ENCODE measurements at places on chromosomes 5 and 9.

DNA sequence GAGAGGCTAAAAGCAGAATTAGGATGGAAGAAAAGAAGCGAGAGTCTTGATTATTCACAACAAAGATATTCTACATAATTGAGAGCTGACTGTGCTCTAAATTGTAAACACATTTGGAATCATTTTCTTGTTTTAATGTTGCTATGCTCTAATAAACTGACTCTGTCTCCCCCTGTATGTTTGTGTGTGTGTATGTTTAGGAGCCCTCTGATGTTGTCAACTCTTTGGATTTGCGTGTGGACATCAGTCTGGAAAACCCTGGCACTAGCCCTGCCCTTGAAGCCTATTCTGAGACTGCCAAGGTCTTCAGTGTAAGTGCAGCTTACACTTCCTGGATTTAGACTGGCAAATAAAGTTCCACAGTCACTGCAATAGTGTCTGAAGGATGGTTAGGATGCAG is 37.8 kb downstream of the MOCS2 start:
- peak; percentile 13 for DNase-seq

DNA sequence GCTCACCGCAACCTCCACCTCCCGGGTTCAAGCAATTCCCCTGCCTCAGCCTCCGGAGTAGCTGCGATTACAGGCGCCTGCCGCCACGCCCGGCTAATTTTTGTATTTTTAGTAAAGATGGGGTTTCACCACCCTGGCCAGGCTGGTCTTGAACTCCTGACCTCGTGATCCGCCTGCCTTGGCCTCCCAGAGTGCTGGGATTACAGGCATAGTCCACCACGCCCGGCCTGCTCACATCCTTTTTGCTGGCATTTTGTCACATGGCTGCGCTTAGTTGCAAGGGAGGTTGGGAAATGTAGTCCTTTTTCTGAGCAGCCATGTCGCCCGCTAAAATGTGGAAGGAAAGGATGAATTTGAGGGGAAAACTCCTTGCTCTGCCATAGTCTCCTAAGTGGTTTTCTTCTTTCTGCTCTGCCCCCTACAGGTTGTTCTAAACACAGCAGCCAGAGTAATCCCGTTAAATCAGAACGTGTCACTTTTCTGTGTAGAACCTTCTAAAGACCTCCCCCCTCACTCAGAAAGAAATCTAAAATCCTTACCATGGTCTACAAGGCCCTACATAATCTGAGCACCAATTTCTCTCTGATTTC is 57.8 kb upstream of the HSPA9 start:
- DNase-seq = peak; percentile 91

GRCh38 chr9:27756418-27756817 is 183.1 kb upstream of the C9orf72 start:
- no peak for DNase-seq

GRCh38 chr9:96022445-96023051 is 147.1 kb downstream of the ERCC6L2 start:
- no peak for DNase-seq

GRCh38 chr9:92728831-92729734 is 35.5 kb downstream of the BICD2 start:
- DNase-seq = peak; percentile 38

DNA sequence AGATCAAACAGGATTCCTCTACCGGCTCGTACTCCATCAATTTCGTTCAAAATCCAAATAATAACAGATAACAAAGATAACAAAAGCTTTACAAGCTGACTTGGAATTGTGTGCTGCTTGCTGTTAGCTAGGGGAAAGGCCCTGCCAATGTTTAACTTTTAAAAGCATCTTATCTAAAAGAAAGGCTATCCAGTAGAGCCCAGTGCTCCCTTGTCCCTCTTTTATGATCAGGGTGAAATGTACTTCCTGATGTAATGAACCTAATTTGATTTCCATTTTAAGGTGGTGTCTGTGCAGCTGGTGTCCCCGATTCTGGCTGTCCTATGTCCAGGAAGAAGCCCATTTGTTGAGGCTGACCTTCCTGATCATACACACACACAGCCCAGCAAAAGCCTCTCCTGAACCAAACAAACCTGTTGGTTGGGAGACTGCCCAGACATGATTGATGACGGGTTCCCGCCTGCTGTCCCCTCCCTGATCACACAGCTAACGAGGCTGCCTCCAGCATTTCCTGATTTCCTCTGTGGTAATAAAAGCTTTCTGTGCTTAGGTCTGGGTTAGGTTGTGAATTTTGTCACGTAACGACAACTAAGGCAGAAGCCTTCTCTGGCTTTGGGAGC is 54.1 kb downstream of the PWWP2A start:
- DNase-seq = no peak

GRCh38 chr9:130806327-130806716 is 28.7 kb upstream of the ABL1 start:
- no peak for DNase-seq

DNA sequence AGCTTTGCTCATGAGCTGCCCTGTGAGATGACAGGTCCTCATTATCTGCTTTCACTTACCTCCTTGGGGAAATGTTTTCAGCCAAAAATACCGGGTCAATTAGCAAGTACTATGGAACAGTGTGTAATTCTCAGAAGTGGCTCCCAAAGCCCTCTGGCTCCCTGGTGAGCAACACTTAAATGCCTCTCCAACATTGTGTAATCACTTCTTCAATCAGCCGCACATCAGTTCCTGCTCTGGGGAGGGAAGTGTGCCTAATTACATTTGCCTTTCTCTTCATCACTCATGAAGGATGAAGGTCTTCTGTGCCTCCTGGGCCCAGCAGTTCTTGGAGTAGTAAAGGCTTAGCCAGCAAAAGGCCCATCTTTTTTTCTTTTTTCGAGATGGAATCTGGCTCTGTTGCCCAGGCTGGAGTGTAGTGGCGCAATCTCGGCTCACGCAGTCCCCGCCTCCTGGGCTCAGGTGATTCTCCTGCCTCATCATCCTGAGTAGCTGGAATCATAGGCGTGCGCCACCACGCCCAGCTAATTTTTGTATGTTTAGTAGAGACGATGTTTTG is 23.1 kb downstream of the NIM1K start:
- DNase-seq = peak; percentile 58

GRCh38 chr9:107694390-107694789 is 204.8 kb upstream of the KLF4 start:
- DNase-seq = no peak

GRCh38 chr9:95481000-95481399 is 35.8 kb downstream of the PTCH1 start:
- DNase-seq = no peak

DNA sequence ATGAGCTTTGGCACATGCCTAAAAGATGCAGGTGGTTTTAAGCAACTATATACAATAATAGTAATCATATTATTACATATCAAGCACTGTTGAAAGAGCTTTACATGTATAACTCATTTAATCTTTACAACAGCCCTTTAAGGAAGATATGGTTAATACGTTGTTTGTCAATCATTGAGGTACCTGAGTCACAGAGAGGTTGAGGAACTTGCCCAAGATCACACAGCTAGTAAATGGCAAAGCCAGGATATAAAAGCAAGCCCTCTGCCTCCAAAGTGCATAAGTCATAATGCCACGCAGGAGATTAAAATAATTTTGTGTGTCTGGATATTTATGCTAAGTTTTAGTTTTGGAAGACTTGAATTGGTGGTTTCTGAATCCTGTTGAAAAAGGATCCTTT is 90.2 kb downstream of the DAPK1 start:
- DNase-seq = no peak

DNA sequence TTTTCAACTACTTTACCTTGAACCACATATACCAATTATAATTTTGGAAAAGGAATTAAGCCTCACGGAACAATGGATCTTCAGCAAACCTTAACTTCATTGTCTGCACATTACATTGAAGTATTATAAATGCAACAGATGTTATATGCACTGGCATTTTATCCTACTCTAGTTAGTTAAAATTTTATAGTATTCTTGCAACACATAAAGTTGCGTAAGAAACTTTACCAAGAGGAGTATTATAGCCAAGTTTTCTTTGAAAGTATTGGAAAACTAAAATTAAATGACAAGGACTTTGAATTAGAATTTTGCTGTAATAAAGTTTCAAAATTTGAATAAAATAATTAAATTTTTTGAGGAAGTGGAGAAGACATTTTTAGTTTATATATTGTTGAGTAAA is 63.4 kb upstream of the SREK1 start:
- no peak for DNase-seq

GRCh38 chr9:115262952-115263351 is 145.0 kb upstream of the TNC start:
- no peak for DNase-seq

GRCh38 chr5:148335259-148335658 is at the start of gene SPINK9:
TSS of gene SPINK9 (plus strand) at chr5:148335559. CDS start at chr5:148335614, 55 bp downstream.
- DNase-seq = no peak

DNA sequence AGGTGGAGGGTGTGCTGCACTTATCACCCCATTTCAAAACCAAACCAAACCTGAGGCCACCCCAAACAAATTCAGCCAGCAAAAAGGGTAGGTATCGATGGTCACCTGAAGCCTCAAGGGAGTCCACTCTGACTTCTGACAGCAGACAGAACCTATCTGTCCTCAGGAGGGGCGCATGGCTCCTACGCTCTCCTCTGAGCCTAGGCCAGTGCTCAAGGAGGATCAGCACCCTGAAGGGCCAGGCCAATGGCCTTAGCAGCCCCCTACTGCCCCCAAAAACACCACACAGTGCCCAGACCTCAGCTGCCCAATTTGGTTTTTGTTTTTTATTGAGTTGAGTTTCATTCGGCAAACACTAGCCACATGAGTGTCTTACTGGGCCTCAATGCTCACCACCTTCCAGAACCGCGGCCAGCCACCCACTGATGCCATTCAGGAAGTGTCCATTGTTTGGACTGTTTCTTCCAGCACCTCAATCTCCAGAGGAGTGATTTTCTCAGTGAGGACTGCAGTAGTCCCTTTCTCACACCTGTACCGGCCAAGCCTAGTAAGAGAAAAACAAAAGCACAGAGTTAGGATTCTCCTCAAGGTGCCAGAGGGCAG is 62.0 kb downstream of the PSMB7 start:
- DNase-seq = no peak

GRCh38 chr5:164741376-164741775 is 1236.0 kb downstream of the MAT2B start:
- no peak for DNase-seq

DNA sequence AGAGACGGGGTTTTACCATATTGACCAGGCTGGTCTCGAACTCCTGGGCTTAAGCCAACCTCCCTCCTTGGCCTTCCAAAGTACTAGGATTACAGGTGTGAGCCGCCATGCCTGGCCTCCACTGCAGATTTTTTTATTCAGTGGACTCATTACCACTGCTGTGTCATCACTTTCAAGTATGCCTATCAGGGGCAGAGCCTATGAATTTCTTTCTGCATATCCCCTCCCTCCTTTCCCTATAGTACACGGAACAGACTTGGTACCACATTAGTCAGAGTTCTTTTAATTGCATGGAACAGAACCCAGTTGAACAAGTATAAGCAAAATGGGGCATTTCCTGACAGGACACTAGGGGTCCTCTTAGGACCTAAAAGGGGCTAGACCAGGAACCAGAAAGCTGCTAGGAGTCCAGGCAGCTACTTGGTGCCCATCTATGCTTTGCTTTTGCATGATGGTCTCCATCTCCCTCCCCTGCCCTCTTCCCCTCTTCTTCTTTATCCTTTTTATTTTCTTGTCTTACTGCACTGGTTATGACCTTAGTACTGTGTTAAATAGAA is 5.8 kb downstream of the BSPRY start:
- peak; percentile 55 for DNase-seq

DNA sequence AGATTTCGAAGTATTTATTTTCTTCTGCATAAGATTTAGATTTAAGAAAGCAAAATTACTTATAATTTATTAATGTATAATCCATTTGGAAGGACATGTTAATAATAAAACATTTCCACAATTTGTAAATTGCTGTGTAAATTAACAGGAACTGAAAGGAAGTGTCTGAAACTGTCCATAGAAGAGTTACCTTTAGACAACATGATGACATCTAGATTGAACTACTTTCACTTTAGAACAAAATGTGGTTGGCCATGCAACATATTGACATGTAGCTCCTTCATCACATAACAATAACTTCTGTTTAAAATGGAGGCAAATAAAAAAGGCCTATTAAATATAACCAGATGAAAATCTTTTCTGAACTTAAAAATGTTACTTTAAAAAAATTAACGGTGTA is 1849.5 kb upstream of the ACO1 start:
- no peak for DNase-seq

- no peak for DNase-seq
These were observed 184.4 kb upstream of the DMRT1 start for GRCh38 chr9:656926-657568.
